ENCODE measurements at places on chromosomes 4 and X.

GRCh38 chr4:180449395-180449956, 1793.7 kb upstream of the TENM3 start:
- no peak for DNase-seq

GRCh38 chrX:109797311-109797975, 64.4 kb upstream of the ACSL4 start:
- no peak for DNase-seq

GRCh38 chr4:185339941-185340340, 55.8 kb downstream of the LRP2BP start:
- DNase-seq: no peak

GRCh38 chr4:173398779-173399415, at the start of gene SCRG1:
Gene SCRG1 (minus strand): TSS chr4:173399116. CDS start chr4:173391414, 7,702 bp downstream.
- no peak for DNase-seq

DNA sequence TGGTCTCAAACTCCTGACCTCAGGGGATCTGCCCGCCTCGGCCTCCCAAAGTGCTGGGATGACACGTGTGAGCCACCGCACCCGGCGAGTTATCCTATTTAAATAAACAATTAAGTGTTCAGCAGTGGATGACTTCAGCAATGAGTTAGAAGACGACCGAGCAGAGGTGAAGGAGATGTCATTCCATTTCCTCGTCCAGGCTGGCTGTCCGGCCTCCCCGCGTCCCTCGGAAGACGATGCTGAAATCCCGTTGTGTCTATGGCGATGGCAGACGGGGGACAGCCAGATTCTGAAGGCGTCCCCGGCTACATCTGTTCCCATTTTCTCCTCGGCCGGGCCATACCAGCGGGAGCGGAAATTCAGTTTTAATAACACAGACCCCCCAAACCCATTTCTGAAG, 209.8 kb downstream of the CRLF2 start:
- no peak for DNase-seq

Data from left renal pelvis (tissue), 4 donors.